ENCODE measurements at places on chromosomes 3 and 15. TPM values are rescaled to one million over a fixed set of nuclear protein-coding genes. Genes with fewer than 3 reads are reported as not detected.

The CP gene
- polyA plus RNA-seq, result 0.70 TPM

The ITIH3 gene
- 5.7 TPM for polyA plus RNA-seq

The P3H2 gene
- polyA plus RNA-seq, result 94.2 TPM

DNA sequence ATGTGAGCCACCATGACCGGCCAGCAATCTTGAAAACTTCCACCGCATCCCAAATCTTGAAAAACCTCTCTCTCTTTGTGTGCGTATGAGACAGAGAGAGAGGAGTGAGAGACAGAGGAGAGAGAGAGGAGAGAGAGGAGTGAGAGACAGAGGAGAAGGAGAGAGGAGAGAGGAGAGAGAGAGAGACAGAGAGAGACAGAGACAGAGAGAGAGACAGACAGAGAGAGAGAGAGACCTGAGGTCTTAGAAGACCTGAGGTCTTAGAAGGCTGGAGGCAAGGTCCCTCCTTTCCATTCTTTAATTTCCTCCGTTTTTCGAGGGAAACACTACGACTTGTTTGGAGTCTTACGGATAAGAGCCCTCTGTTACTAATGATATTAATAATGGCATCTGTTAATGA, 39.5 kb downstream of the TMEM40 start:
- DNase-seq, result no peak

DNA sequence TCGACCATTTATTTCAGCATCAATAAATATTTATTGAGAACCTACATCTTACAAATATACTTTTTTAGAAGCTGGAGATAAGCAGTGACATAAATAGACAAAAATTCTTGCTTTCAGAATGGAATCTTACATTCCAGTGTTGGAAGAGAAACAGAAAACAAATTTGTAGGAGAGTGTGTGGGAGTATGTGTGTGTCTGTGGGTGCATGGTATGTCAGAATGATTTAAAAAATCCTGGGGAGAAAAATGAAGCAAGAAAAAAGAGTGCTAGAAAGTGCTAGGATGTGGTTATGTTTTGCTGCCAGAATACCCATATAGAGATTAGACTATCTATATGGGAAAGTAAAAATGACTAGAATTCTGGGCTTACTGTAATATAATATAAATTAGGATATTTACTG, 561.7 kb upstream of the SGO1 start:
- no peak for DNase-seq

DNA sequence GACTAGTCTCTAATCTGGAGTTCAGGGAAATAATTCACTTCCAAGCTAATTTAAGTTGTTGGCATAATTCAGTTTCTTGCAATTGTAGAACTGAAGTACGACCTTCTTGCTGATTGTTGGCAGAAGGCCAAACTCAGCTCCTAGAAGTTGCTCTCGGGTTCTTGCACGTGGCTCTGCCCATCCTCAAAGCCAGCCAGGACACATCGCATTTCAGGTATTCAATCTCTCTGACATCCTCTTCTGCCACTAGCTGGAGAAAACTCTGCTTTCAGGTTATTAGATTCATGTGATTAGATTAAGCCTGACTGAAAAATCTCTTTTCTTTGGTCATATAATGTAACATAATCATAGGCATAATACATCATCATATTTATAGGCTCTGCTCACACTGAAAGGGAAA, 362.0 kb downstream of the ZPLD1 start:
- DNase-seq, result no peak

GRCh38 chr3:21326704-21327475, 424.1 kb downstream of the ZNF385D start:
- no peak for DNase-seq

GRCh38 chr15:81326466-81327212, 2.7 kb upstream of the STARD5 start:
- DNase-seq, result no peak

DNA sequence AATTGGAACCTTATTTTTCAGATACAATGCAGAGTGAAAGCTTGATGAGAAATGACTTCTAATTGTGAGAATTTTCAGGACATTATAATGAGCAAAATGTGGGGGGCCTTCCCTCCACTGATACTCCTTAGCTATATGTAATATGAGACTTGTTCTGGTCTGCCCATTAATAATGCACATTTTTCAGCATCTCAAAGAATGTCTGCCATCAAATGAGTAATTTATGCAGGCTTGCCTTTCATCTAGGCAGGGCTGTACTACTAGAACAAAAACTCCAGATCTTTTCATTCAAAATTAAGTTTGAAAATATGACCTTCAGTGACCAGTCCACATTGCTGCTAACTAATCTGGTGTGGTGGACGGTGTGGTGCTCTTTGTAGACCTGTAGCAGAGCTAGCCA, 127.4 kb downstream of the LRTM1 start:
- DNase-seq, result no peak

- no peak for DNase-seq
These were observed 25.3 kb downstream of the ADGRG7 start for GRCh38 chr3:100634493-100635272.

GRCh38 chr15:38061856-38062649, 127.6 kb downstream of the TMCO5A start:
- DNase-seq, result no peak

All from left kidney (tissue), 8 donors.